ENCODE measurements at places on chromosomes 16 and 17.
A peak's percentile ranks its signal among the peaks of the same experiment; 100 is the strongest.

- no peak for DNase-seq
These were observed 184.3 kb upstream of the CACNG3 start for GRCh38 chr16:24071666-24072360.

DNA sequence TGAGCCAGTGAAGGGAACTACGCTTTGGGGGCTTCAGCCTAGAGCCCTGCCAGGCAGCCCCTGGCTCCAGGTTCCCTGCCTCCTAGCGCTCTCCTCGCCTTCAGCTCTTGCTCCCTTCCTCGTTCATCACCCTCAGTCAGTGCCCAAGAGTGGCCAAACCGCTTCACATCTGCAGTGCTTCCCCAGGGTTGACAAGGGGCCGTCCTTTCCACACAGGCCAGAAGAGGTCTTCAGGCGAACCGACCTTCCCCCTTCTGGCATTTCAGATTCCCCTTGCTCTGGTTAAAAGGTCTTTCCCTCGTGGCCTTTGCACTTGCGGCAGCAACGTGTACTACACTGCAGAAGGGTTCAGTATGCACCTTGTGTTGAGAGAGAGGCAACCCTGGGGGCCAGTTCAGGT, 4.1 kb downstream of the RASD1 start:
- no peak for DNase-seq

- no peak for DNase-seq
These were observed 27.7 kb downstream of the TBCD start for GRCh38 chr17:82779541-82779940.

DNA sequence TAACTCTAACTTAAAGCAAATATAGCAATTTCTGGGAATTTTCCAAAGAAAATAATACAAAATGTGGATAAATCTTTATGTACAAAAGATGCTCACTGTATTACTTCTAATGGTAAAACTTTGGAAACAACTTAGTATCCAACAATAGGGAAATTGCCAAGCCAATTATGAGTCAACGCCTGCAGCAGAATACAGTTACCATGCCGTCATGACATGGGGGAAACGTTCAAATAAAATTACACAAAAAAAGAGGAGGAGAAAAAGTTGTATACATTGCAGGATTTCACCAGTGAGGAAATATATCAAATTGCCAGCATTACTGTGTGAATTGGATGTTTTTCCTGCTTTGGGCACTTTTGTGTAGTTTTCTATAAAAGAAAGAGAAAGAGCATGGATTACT, 469.6 kb downstream of the SOX9 start:
- DNase-seq = peak; percentile 68

DNA sequence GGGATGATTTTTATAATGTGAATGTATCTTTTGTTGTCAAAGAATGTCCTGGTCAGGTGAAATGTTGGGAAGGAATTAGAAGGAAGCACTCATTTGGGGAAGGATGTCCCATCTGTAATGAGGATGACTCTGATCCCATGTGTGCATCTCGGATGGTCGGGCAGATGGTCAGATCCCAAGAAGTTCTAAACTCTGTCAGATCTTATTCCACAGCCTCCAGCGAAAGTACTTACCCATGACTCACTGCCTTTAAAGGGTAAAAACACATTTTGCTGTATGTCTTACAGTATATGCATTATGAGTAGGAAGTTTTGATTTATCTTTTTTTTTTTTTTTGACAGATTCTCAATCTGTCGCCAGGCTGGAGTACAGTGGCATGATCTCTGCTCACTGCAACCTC, 548 bp upstream of the KRTAP4-11 start:
- no peak for DNase-seq

GRCh38 chr17:81390873-81391255, 4.4 kb upstream of the BAHCC1 start:
- no peak for DNase-seq

Data from AG10803 (cell line).